NCI-H2029 treated with DMSO at 0.1 percent for 48 hours (cell line): ENCODE measurements at places on chromosomes 6 and 20.
A peak's percentile ranks its signal among the peaks of the same experiment; 100 is the strongest.

DNA sequence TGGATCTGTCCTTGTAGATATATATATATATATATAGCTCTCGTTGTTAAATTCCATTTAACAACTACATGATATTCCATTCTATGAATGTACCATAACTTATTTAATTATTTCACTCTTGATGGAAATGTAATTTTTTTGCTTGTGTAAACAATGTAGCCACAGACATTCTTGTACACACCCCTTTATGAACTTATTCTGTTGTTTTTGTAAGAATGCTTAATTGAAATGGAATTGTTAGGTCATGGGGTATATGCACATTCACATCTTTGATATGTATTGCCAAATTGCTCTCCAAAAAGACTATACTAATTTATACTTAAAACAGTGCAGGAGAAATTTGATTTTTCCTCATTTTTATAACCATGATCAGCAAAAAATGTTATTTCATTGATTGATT, 67.2 kb downstream of the MAP3K4 start:
- DNase-seq: no peak

- no peak for DNase-seq
Measured at GRCh38 chr6:62393608-62394007, 107.6 kb upstream of the KHDRBS2 start.

DNA sequence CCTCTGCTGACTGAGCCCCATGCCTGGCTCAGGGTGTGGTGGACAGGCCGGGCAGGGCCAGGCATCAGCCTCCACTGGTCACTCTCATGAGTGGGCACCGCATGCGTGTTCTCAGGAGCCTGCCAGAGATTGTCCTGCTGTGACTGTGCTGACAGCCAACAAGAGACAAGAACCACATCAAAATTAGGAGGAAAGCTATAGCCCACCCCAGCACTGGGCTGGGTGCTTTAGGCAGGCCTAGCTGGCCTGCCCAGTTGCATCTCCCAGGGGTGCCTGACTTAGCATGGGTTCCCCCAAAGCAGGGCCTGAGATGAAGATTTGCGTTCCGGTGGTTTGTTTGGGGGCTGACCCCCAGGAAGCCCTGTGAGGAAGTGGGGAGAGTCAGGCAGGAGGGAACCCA, 53.9 kb downstream of the LINC00237 start:
- DNase-seq: no peak

- no peak for DNase-seq
Measured at GRCh38 chr6:4521070-4521469, 255.1 kb upstream of the CDYL start.

GRCh38 chr6:52361414-52361944, 472 bp upstream of the PAQR8 start:
- DNase-seq: no peak

DNA sequence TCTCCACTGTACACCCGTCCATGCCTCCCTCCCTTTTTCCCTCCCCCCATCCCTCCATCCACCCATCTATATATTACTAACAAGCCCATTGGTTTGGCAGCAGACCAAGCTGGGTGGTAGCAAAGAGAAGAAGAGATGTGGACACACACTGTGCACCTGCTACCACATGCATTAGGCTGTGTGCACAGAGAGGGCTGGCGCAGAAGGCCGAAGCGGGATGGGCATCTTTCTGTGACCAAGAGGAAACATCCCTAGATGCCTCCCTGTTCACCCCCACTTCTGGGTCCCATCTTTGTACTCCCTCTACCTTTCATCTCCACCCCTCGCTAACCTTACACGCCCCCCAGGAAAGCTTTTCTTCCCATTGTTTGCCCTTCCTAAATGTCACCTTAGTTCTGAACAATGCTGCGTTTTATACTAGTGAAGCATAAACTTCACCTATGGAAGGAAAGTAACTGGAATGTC, 64.9 kb upstream of the AFDN start:
- DNase-seq: no peak

GRCh38 chr6:90072935-90073464, 178.7 kb downstream of the GJA10 start:
- DNase-seq: no peak

DNA sequence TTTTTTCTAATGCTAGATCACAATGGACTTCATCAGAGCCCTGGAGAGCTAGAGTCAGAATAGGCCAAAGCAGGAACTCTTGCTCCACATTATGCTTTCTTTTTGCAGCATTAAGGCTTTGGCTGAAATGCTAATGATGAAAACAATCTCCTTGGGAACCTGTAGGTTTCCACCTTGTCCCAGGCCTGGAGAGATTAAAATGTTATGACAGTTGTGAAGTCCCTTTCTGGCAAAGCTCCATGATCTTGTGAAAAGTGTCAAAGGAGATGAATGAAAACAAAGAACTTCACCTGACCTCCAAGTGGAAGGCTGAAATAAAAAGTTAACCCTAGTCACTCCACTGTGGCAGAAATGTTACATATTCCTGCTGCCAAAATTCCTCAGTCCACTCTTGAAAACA, 64.0 kb upstream of the LRRC1 start:
- no peak for DNase-seq

GRCh38 chr6:1015825-1016224, 296.1 kb upstream of the FOXQ1 start:
- no peak for DNase-seq

DNA sequence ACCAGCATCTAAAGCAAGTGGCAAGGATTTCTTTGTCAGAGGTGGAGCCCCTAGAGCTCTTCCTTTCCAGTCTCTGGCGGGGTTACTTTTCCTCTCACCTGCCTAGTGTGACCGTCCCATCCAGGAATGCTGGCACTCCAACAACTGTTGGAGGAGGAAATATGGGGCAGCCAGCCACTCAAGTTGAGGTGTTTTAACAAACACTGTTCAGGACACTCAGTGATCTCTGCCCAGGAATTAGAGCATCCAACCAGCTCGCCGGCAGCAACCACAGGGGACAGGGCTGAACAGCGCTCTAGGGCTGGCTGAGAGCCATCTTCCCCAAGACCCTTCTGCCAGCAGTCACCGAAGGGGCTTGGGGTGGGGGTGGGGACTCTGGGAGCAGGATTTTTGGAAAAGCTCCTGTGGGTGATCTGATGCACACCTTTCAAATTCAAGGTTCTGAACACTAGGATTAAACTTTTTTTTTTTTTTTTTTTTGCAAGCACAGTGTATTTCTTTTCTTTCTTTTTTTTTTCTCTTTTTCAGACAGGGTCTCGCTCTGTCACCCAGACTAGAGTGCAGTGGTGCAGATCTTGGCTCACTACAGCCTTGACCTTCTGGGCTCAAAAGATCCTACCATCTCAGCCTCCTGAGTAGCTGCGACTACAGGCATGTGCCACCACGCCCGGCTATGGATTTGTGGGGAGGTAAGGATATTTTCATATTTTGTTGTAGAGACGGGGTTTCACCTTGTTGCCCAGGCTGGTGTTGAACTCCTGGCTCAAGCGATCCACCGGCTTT, 28.4 kb upstream of the KCNK16 start:
- no peak for DNase-seq

DNA sequence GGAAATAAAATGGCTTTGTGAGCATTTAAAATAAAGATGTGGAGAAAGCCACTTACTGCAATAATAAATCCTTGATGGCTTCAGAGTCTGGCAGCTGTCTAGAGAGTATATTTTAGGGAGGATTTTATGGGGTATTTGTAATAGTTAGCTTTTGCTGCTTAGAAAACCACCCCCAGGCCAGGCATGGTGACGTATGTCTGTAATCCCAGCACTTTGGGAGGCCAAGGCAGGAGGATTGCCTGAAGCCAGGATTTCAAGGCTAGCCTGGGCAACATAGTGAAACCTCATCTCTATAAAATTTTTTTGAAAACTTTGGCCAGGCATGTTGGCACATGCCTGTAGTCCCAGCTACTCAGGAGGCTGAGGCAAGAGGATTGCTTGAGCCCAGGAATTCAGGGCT, 63.8 kb downstream of the ISM1 start:
- no peak for DNase-seq

DNA sequence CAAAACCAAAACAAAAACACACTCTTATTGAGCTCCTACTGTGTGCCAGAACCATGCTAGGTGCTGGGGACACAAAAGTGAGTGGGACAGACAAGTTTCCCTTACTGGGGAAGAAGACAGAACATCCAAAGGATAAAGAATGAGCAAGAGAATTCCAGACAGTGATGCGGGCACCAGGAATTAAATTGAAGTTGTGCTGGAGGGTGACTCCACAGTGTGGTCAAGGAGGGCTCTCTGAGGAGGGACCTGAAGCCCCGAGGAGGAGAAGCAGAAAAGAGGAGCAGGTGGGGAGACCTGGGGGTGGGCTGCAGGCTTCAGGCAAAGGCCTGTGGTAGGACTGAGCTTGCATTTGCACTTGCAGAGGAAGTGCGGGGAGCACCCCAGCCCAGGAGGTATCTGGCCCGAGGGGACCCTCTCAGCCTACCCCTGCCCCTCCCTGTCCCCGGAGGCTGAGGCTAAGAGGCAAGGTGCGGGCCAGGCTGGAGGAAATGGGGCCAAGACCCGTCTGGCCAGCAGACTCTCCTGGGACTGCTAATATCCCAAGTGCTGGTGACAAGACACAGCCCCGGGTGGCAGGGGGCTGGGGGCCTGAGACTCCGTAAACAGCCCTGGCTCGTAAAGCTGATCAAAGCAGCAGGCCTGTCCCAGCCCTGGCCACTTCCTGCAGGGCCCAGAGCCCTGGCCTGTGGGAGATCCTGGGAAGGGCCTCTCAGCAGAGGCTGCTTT, 57.1 kb downstream of the SNAI1 start:
- DNase-seq: no peak

- DNase-seq: no peak
Measured at GRCh38 chr6:90350689-90351554, 54.3 kb upstream of the BACH2 start.

- no peak for DNase-seq
Measured at GRCh38 chr6:158686791-158687381, 37.0 kb downstream of the SYTL3 start.

- no peak for DNase-seq
Measured at GRCh38 chr6:45606831-45607400, 229.2 kb upstream of the SUPT3H start.

DNA sequence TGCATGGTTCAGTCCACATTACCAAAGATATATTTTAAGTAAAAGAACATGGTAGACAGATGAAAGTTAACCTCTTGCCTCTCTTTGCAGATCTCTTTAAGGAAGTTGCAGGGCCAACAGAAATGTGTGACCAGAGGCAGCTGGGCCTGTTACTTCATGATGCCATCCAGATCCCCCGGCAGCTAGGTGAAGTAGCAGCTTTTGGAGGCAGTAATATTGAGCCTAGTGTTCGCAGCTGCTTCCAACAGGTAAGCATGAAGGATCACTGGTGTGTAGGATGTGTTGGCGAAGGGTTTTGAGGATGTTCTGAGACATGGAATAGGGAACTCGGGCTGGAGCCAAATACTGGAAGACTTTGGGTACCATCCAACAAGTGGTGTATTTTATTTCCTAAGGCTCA, 508.6 kb downstream of the UTRN start:
- no peak for DNase-seq

DNA sequence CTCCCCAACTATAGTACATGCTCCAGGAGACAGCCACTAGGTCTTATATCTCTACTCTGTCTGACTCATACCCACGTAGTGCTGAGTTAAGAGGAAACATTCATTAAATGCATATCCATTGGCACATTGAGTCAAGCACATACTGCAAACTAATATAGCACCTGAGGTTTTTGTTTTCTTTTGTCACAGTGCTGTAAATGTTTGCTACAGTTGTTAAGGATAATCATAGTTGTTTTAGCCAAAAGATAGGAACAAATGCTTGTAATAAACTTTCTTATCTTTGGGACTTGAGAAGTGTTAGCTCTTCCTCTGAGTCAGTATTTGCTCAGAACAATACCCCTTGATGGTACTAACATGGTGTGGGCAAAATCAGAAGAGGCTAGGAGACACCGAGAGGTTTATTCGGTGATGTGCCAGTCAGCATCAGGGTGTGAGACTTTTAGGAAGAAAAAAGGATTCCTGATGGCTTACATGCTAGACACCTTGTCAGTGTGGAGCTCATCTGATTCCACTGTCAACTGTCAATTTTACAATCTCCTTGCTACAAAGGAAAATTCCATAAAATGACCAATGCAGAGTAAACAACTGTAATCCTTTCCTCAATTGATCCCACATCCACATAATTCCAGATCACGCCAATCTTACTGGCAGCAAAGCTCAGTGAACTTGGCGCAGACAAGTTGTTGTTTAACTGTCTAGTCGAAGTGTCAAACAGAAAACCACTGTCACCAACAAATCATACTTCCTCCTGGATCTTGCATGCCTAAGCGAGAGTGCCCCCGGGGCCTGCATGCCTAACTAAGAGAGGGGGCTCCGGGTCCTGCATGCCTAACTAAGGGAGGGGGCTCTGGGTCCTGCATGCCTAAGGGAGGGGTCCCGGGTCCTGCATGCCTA, 36.1 kb downstream of the ELOVL2 start:
- DNase-seq: no peak

DNA sequence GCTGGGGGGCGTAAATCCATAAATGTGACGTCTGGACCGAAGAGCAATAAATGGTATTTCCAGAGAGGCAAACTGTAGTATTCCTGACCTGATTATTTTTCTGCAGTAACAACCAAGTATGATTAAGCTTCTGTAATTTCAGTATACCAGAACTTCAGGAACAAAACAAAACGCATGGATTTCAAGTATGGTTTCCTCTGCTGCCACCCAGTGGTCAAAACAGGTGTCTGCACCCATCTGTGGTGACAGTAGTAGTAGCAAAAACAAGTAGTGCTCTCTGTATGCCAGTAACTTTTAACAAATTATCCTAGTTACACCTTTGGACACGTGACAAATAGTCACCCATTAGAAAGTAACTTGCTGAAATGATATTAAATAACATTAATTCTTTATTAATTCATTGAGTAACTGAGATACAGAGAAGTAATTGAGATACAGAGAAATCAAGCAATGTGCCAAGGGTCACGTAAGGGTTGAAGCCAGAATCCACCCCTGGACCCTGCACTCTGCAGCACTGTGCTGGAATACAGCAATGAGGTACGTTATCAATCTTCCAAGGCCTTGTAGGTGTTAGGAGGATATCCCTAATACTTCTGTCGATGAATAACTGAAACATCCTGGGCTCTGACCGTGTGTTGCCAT, 7.9 kb downstream of the CALHM4 start:
- DNase-seq: peak; percentile 100

- DNase-seq: no peak
Measured at GRCh38 chr6:105024803-105025202, 67.9 kb downstream of the LIN28B start.

DNA sequence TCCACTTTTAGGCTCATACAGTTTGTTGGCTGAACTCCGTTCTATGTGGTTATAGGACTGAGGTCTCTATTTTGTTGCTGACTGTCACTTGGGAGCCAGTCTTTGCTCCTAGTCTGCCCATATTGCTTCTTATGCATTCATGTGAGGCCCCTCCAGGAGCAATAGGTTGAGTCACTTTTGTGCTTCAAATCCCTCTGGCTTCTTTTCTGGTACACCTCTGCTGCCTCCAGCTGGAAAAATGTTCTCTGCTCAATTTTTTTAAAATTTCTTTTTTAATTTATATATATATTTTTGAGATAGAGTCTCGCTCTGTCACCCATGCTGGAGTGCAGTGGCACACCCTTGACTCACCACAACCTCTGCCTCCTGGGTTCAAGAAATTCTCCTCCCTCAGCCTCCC, 42.7 kb upstream of the NOX3 start:
- DNase-seq: no peak
